Astrocyte of the hippocampus (primary cell): ENCODE measurements at places on chromosomes 2 and 18.

DNA sequence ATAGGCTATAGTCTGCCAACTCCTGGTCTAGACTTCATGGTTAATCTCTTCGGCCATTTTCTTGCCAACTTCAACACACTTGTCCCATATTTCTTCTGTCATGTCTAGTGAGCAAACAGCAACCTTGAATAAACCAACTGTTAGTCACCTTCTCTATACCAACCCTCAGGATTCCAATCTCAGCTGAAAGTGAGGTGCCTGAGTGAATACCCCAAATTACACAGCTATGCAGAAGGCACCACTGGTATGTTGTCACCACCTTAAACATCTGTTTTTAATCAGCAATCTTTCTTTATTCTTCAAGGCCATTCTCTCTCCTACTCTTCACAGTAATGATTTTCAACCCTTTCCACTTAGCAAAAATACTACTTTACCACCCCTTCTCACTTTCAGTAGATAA is 39.3 kb downstream of the THOC1 start:
- no peak for DNase-seq

- no peak for DNase-seq
These were observed 24.2 kb upstream of the UGT1A8 start for GRCh38 chr2:233593201-233593600.

- peak; percentile 63 for DNase-seq
These were observed 6.4 kb upstream of the ODC1 start for GRCh38 chr2:10454505-10454904.

GRCh38 chr2:22261165-22261564 is 1123.8 kb upstream of the KLHL29 start:
- DNase-seq, result no peak

DNA sequence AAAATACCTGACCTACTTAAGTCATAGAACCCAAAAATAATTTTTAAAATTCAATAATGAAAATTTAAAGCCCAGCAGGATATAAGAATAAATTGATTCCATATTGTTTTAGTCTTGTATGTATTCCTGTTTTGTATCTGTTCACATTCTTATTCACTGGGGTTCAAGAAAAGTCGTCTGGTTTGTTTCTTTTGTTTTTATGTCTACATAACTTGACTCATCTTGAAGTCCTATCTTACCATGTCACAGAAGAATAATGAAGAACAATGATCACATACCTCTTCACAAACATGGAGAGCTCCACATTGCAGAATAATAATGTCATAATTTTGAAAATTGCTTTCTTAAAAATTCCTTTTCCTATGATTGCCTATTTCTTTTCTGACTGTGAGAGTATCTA is 43.4 kb upstream of the LRP1B start:
- no peak for DNase-seq

GRCh38 chr2:62459106-62459505 is 46.9 kb downstream of the TMEM17 start:
- no peak for DNase-seq

- no peak for DNase-seq
These were observed 262.7 kb upstream of the FSIP2 start for GRCh38 chr2:185475914-185476313.

DNA sequence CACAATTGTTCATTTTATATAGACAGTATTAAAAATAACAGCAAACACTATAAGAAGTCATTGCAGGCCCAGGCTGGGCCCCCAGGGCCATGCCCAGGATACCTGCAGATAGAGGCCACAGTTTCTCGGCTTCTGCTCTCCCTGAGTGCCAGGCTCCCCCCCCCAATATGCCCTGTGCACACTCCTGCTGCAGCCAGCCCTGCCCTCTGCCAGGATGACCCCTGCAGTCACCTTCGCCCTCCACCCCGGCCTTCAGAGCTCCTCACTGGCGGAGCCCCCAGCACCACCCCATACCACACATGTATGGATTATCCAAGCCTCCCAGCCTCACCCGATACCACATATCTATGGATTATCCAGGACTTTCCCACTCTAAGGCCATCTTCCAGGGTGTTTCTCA is 104.5 kb downstream of the TPO start:
- DNase-seq, result no peak

DNA sequence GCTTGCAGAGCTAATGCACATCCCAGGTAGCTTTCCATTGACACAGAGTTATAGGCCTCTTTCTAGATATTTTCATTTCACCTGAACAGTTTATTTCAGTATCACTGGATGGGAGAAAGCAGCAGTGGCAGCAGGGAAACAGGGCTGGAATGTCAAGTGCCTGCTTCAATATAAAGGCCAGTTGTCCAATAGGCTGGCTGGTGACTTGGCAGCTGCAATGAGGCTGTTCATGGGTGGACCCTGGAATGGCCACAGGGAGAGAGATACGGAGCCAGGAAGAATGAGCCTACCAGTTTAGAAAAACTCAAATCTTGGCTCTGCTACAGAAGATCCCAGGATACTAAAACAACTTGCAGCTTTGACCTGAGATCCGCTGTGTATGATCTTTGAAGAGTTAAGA is 185.0 kb downstream of the BCL11A start:
- DNase-seq, result peak; percentile 20

DNA sequence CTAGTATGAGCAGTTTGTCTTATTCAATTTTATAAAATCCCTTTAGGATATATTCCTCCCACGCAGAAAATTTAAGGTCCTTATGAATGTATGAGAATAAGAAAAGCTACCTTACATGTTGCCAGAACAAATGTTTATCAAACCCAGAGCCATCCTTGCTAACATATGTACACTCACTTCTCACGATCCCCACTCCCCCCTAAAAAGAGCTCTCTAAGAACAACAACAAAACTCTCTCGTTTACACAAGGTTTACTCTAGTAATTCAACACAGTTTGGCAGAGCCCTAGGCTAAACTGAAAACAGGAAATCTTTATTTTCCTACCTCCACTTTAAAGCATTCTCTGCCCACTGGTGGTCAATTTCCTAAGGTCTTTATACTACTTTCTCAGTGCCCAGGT is 504.9 kb downstream of the ZEB2 start:
- DNase-seq, result no peak

- DNase-seq, result no peak
These were observed 612.9 kb downstream of the LRP1B start for GRCh38 chr2:141517852-141518421.

GRCh38 chr2:67930156-67930555 is 132.6 kb downstream of the C1D start:
- no peak for DNase-seq

DNA sequence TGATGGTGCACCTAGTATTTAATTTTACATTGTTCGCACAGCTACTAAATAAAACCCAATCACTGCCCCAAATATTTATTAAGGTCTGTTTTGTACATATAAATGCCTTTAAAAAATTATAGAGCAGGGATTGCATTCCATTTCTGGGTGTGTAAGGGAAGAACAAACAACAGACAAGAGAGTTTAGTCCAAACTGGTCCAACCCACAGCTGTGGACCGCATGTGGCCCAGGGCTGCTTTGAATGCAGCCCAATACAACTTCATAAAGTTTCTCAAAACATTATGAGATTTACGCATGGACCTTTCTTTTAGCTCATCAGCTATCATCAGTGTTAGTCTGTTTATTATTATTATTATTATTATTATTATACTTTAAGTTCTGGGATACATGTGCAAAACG is 114.8 kb upstream of the LRATD1 start:
- no peak for DNase-seq

DNA sequence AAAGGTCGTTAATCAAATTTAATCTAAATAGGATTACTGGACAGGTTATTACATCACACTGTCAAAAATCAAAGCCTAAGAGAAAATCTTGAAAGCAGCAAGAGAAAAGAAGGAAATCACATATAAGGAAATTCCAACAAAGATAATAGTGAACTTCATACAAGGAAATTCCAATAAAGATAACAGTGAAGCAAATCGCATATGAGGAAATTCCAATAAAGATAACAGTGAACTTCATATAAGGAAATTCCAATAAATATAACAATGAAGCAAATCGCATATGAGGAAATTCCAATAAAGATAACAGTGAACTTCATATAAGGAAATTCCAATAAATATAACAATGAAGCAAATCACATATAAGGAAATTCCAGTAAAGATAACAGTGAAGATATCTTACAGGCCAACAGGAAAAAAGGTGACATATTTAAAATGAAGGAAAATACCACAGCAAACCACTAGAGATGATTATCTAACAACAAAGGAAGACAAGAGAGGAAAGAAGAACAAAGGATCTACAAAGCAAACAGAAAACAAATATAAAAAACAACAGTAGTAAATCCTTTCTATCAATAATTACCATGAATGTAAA is 787.7 kb downstream of the CCDC85A start:
- no peak for DNase-seq

GRCh38 chr18:63087421-63088230 is 231.9 kb downstream of the BCL2 start:
- DNase-seq, result no peak

DNA sequence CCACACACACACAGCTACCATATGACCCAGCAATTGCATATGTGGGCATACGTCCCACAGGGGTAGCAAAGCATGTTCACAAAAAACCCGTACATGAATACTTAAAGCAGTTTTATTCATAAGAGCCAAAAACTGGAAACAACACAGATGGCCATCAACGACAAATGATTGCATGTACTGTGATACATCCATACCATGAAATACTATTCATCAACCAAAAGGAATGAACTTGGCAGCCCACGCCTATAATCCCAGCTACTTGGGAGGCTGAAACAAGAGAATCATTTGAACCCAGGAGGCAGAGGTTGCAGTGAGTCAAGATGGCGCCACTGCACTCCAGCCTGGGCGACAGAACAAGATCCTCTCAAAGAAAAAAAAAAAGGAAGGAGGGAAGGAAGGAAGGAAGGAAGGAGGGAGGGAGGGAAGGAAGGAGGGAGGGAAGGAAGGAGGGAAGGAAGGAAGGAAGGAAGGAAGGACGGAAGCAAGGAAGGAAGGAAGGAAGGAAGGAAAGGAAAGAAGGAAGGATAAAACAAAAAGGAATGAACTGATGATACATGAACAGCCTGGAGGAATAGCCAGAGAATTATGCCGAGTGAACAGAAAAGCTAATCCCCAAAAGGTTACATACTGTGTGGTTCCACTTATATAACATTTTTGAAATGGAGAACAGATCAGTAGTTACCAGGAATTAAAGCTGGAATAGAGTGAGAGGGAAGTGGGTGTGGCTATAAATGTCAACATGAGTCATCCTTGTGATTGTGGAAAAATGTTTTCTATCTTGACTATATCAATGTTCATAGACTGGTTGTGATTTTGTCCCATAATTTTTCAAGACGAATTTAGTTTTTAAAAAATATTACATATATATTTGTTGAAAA is 19.6 kb upstream of the YPEL5 start:
- DNase-seq, result no peak

DNA sequence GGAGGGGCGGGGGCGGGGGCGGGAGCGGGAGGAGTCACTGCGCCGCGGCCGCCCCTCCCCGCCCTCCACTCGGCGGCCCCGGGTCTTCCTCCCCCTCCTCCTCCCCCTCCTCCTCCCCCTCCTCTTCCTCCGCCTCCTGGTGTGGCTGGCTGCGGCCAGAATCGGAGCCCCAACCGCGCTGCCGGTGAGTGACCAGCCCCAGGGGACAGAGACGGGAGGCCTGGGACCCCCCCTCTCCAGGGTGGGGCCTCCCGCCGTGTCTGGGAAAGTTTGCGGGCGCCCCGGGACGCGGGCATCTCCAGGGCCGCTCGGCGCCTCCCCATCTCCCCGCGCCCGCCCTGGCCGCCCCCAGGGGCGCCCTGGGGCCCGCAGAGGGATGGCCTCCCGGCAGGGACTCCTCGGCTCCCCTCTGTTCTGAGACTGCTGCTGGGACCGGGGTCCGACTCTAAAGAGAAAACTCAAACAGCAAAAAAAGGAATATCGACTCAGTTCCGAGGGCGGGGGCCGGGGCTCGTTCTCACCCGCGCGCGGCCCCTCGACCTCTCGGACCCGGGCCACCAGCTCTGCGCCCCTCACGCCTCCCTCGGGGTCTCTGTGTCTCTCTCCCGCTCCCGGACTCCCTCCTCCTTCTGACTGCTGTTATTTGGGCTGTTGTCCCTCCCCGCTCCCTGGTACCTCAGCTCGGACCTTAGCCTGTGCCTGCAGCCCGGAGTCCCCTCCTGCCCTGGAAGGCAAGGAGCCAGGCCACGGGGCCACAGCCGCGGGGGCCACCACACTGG is at the start of gene STON1:
Gene STON1 (plus strand): TSS at position 122 of the 779 bp plus-strand sequence. CDS start 50,480 bp downstream, outside the sequence.
- peak; percentile 76 for DNase-seq

DNA sequence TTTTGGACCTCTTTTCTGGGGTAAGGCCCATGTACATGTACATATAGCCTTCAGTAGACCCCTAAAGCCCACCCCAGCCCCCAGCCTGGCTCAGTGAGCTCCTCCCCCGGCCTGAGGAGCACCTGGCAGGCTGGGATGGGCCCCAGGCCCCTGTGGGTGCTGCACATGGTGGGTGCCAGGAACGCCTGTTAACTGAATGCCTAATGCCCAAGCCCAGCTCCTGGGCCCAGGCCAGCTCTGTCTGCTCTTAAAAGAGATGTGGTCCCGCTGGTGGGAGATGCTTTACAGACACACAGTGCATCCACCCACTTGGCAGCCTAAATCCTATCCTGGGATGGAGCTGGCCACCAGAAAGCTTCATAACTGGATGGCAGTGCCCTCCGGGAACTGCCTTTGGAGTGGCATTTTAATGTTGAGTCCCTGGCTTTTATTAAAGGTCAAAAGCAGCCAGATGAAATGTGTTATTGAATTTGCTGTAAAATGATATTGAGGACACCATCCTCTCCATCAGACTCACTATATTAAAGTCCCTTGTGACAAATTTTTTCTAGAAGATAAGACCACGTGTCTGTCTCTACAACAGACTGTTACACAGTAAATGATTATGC is 7.7 kb upstream of the OXER1 start:
- no peak for DNase-seq

DNA sequence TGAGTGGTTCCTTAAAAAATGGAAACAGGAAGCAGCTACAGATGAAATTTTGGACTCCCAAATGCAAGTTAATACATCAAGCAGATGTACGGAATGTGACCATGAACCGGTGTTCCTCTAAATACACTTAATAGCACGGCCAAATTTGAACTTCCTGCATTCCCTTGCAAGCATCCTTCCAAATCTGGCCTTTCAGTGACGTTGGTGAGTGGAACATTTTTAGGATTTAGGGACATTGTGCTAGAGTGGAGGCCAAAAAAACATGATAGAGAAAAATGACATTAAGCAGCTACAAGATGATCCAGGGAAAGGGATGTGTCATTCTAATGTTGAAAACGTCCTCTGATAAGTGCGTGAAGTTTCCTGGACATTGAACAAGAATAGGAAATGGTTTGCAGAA is 62.1 kb downstream of the CTAGE1 start:
- no peak for DNase-seq

DNA sequence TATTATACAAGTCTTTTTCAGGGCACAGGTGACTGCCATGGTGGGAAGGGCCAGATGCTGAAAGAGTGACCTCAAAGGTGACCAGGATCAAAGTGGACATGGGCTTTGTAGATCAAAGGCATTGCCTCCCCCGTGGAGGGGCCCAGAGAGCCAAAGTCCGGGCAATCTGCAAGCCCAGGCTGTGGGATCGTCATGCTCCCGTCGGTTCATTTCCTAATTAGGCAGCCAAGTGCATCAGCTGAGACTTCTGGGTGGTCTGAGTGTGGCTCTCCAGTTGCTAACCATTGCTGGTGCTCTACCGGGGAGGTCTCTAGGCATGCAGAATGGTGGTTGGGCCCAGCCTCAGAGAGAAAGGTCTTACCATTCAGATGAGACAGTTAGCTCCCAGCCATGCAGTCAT is 61.6 kb downstream of the TRIB2 start:
- peak; percentile 10 for DNase-seq
